ENCODE measurements at places on chromosomes 16 and 17.

DNA sequence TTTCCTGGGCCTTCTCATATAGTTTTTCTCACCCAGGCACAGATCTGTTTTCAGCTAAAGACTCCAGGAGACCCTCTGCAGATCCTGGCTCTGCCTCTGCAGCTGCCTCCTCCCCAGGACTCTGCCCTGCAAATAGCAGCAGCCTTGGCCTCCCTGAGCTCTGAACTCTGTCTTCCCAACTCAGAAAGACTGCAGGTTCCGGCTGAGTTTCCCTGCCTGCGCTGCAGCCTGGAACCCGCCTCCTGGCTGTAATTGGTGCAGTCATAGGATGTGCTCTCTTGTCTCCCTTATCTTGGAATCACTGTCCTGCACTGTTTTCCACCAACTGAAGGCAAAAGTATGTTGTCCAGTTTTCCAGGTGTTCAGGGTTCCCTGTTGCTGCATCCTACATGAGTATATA lies 14.3 kb upstream of the DNASE1 start:
- DNase-seq = no peak

DNA sequence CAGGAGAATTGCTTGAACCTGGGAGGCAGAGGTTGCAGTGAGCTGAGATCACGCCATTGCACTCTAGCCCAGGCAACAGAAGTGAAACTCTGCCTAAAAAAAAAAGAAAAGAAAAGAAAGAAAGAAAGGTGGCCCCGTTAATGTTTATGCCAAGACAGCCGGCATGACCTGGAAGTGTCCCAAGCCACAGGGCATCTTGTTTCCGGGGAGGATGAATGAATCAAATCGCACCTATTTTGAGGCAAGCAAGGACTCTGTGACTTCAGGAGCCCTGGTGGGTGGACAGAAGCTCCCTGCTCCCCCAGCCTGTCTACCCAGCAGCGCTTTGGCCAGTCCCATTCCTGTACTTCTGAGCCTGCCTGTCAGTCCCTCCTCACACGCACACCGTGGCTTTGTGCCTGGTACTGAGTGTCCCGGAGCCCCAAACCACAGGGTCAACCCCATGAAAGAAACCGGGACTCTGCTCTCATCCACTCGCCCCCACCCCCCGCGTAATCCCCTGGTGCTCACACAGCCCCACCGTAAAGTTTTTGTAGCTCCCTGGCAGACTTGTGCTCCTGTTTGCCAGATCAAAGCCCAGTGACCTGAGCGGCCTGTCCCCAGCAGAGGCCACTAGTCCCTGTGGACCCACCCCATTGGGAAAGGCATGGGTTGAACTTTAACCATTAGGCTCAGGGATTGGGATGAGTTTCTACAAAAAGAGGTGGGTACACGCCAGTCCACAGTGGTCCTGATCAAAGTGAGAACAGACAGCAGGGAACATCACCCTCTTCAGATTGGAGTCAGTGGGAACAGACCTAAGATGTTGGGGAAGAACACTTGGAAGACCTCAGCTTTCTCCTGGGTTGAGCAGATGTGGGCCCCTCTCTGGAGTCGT lies 19.3 kb downstream of the CD2BP2 start:
- no peak for DNase-seq

GRCh38 chr16:74868501-74868900 lies 93.9 kb upstream of the FA2H start:
- no peak for DNase-seq

GRCh38 chr17:76390003-76390421 lies 5.6 kb downstream of the SPHK1 start:
- no peak for DNase-seq

DNA sequence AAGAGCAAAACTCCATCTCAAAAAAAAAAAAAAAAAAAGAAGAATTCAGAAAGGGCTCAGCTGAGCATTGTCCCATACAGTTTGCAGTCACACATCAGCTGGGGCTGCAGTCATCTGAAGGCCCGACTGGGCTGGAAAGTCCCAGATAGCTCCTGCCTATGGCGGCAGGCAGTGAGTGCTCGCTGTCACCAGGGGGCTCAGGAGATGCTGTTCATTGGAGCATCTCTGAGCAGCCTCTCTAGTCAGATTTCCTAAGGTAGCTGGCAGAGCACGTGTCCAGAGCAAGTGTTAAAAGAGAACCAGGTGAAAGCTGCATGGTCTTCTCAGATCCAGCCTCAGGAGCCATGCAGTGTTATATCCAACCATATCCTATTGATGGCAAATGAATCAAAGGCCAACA lies 75.8 kb downstream of the WSCD1 start:
- DNase-seq = no peak

DNA sequence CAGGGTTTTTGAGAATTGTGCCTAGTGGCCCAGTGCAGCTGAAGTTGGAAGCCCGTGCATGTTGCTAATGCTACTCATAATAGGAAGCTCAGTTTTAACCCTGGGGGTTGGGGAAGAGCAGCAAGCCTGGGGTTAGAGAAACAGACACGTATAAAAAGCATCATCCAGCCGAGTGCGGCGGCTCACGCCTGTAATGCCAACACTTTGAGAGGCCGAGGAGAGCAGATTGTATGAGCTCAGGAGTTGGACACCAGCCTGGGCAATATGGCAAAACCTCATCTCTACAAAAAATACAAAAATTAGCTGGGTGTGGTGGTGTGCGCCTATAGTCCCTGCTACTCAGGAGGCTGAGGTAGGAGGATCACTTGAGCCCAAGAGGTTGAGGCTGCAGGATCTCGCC lies 2.3 kb upstream of the CLUH start:
- no peak for DNase-seq

- no peak for DNase-seq
Measured at GRCh38 chr17:40266882-40267281, 20.8 kb upstream of the CDC6 start.

GRCh38 chr17:67601897-67602296 lies 115.8 kb upstream of the NOL11 start:
- no peak for DNase-seq

- DNase-seq = peak; percentile 18
Measured at GRCh38 chr17:50477976-50478375, 684 bp upstream of the RSAD1 start.

DNA sequence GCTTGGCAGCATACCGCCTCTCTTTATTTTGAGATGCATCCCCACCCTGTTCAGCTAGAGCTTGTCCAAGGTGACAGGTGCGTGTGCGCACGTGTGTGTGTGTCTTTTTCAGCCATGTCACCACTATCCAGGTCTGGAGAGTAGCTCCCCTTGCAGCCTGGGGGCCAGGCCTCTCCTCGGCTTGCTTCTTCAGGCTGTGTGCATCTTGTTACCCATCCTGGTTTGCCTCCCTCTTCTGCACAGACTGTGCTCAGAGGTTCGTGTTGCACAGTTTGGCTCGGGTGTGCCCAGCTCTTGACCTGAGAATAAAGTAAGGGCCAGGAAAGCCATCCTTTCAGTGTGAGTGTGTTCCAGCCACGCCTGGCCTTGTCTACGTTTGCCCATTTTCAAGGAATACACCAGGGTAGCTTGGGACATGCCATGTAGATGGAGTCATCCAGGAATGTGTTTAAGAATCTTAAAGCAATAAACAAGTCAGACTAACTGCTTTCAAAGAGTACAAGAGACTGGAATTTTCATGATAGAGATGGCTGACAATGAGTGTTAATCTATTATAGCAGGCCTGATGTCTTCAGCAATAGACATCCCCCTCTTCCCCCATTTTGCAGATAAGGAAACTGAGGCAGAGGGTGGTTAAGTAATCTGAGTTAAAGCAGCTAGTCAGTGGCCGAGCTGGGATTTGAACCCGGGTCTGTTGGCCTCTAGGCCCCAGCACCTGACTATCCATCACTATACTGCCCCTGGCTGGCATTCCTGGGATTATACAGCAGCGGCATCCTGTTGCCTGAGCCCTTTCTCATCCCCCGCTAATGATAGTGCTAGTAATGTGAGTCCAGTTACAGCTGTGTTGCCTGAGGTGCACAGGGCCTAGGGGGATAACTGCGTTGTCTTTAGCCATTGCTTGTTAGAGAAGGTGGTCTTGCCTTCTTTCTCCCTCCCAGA lies 77.9 kb downstream of the KSR1 start:
- DNase-seq = no peak

- no peak for DNase-seq
Measured at GRCh38 chr16:85381738-85382592, 231.2 kb upstream of the GSE1 start.

- no peak for DNase-seq
Measured at GRCh38 chr16:89190150-89190958, 10.0 kb downstream of the SLC22A31 start.

DNA sequence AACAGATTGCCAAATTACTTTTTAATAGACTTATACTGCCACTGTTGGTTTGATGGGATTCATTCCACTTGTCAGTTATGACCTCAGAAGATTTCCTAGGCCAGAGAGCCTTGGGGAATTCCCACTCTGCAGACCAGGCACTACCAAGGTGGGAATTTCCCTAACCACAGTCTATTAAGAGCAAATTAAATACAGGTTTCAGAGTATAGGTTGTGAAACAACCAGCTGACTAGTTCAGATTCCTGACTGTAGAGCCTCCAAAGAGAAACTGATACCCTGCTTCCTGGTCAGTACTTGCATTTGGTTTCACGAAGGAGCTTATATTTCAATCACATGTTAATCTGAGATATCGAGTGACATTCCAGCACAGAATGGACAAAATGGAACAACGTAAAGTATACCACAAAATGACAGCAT lies 186.5 kb downstream of the STX8 start:
- DNase-seq = no peak

DNA sequence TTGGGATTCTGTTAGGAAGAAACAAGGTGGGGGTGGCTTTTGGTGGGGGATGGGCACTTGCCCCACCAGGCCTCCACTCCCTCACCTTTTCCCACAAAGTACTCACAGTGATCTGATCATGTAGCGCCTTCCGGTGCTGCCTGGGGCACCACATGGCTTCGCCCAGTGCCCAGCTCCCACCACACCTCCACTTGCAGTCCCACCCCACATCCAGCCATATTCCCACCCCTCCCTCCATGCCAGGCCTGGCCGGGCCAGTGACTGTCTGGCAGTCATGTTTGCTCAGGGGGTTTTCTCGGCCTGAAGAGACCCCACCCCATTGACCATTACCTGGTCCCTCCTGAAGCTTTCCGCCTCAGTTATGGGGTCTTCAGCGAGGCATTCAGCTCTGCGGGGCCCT lies 201.5 kb downstream of the SPECC1 start:
- DNase-seq = no peak

DNA sequence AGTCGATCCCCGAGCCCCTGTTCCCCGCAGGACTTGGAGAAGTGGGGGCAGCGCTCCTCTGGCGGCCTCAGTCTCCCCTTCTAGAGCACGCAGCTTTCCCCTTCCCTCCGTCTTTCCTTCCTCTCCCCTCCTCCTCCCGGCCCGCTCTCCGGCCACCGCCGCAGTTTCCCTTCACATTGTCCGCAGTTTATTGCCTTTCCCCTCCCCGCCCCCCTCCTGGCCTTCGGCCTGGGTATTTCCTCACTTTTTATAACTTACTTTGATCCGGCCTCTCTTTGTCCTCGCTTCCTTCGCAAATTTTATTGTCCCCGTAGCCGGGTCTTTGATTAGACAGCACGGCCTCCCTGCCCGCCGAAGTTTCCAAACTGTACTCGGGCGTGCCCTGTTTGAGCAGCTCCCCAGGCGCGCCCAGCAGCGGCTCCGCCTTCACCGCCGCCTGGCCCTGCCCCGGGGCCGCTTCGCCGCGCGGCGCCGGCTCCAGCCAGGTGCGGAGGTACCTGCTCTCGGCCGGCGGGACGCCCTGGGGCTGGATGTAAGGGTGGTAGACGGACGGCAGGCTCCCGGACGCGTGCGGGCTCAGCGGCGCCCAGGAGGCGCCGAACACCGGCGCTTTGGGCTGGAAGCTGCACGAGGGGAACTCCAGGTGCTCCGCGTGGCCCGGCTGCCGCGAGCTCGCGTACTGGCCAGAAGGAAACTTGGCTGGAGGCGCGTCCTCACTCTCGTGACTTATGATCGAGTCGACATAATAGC lies 488 bp downstream of the HOXB9 start:
- no peak for DNase-seq

DNA sequence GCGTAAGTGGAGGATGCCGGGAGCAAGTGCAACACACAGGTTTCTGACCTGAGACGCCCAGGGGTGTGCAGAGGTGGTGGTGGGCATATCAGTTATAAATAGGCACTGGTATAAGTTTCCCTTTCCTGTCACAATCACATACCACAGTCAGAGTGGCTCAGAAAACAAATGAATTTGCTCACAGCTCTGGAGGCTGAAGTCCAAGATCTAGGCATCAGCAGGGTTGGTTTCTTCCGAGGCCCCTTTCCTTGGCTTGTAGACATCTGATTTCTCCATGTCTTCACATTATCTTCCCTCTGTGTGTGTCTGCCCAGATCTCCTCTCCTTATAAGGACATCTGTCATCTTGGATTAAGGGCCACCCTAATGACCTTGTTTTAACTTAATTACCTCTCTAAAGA lies 250.5 kb upstream of the TNRC6C start:
- DNase-seq = no peak

GRCh38 chr16:82363026-82363816 lies 193.2 kb upstream of the MPHOSPH6 start:
- no peak for DNase-seq

DNA sequence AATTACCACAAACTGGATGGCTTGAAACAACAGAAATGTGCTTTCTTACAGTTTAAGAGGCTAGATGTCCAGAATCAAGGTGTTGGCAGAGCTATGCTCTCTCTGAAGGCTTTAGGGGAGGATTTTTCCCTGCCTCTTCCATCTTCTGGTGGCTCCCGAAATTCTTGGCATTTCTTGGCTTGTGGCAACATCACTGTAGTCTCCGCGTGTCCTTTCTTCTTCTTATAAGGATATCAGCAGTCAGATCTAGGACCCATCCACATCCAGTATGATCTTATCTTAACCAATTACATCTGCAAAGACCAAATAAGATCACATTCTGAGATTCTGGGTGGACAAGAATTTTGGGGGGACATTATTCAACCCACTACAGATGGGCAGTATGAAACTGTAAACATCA lies 119.2 kb upstream of the PMFBP1 start:
- no peak for DNase-seq

DNA sequence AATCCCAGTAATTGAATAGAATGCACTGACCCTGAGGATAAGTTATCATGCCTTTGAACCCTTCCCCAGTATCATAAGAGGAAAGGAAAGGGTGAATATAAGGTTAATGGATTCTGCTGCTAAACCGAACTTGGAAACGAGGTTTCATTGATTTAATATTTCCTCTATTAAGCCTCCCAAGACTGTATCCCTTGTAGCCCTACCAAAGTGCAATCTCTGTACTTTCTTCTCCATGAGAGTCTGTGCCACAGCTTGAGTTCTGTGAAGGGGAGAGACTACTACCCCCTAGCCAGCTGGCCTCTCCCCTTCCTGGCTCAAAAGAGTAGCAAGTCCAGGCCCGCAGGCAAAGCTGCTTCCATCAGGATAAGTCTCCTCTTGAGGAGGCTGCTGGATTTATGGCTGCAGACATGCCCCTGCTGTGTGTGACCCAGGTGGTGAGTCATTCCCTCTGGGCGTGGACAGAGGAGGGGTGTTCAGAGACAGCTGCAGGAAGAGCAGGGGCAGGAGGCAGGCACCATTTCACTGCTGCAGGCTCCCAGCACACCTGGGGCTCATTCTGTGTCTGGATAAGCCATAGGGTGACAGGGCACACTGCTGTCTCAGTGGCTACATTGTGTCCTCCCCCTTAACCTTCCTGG lies 58.4 kb downstream of the TOM1L2 start:
- DNase-seq = peak; percentile 63

GRCh38 chr17:364766-365165 lies 12.2 kb upstream of the RPH3AL start:
- DNase-seq = no peak

GRCh38 chr16:48555155-48555554 lies 54.8 kb downstream of the N4BP1 start:
- no peak for DNase-seq
